ENCODE measurements at places on chromosomes 13 and 19.

DNA sequence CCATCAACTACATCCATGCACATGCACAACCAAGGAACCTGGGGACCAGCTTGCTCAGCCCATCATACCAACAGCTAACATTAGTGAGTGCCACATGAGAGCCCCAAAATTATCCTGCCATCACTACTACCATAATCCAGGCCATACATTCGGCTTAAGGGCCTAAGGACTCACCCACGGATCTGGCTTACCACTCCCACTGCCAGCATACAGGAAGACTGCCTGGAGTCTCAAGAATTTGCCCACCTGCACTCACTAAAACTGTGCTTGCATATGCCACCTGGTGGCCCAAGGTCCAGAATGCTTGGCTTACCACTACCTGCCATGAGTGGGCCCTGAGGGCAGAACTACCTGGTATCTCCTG is 1562.9 kb upstream of the PRR20A start:
- no peak for DNase-seq

- no peak for DNase-seq
Measured at GRCh38 chr19:41133260-41133659, 19.0 kb downstream of the CYP2F1 start.

GRCh38 chr13:48400850-48401291 is 12.0 kb downstream of the LPAR6 start:
- DNase-seq, result no peak

GRCh38 chr19:29861574-29861973 is 49.8 kb downstream of the CCNE1 start:
- DNase-seq, result no peak

GRCh38 chr13:24168392-24168750 is 7.9 kb downstream of the SPATA13 start:
- DNase-seq, result no peak

DNA sequence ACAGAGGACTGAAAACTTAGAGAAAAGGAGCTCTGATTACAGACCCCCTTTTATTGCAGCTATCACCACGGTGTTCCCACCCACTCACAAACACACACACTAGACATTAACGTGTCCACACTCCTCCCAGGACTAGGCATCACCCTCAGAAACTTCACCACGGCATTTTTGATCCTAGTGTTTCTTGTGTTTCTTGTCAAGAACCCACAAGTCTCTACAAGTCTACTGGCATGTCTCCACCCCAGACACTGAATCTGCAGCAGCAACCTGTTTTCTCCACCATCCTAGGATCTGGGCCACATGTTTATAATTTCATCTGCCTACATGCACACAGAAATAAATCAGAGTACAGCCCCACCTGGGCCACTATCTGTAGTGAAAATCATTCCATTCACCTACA is 4.3 kb downstream of the ZNF486 start:
- DNase-seq, result no peak

DNA sequence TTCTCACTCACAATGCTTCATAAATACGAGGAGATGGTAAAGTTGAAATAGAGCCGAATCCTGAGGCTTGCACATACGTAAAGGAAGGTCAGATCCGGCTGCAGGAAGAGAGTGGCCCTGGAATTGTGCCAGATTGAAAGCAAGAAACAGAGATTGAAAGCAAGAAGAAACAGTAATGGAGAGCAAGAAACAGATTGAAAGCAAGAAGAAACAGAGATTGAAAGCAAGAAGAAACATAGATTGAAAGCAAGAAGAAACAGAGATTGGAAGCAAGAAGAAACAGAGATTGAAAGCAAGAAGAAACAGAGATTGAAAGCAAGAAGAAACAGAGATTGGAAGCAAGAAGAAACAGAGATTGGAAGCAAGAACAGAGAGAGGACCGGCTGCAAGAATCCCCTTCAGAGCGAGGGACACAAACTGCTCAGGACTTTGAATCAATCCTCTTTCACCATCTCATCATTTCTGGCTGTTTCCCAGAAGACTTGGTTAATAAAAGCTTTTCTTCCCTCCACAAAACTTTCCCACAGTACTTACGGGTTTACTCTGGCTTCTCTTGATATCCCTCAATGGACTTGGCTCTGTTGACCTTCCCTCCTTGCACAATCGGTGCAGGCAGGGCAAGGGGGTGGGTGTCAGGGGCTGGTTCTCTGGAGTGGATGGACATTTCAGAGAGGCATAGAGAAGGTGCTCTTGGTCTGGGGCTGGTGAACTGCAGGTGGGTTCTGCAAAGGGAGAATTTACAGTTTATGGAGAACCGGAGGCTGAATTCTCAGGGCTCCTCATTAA is 25.5 kb downstream of the OR7A5 start:
- no peak for DNase-seq

GRCh38 chr13:25899464-25899863 is 152.4 kb downstream of the SHISA2 start:
- DNase-seq, result no peak

DNA sequence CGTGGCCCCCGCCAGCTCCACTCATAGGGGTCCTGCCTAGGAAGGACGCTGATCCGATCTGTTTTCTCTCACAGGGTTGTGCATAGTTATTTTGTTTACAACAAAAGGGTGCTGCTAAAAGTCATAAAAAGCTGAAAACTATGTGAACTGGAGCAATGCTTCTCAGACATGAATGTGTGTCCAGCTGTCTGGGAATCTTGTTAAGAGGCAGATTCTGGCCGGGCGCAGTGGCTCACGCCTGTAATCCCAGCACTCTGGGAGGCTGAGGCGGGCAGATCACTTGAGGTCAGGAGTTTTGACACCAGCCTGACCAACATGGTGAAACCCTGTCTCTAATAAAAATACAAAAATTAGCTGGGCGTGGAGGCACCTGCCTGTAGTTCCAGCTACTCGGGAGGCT is 8.6 kb downstream of the LRRC4B start:
- DNase-seq, result no peak

DNA sequence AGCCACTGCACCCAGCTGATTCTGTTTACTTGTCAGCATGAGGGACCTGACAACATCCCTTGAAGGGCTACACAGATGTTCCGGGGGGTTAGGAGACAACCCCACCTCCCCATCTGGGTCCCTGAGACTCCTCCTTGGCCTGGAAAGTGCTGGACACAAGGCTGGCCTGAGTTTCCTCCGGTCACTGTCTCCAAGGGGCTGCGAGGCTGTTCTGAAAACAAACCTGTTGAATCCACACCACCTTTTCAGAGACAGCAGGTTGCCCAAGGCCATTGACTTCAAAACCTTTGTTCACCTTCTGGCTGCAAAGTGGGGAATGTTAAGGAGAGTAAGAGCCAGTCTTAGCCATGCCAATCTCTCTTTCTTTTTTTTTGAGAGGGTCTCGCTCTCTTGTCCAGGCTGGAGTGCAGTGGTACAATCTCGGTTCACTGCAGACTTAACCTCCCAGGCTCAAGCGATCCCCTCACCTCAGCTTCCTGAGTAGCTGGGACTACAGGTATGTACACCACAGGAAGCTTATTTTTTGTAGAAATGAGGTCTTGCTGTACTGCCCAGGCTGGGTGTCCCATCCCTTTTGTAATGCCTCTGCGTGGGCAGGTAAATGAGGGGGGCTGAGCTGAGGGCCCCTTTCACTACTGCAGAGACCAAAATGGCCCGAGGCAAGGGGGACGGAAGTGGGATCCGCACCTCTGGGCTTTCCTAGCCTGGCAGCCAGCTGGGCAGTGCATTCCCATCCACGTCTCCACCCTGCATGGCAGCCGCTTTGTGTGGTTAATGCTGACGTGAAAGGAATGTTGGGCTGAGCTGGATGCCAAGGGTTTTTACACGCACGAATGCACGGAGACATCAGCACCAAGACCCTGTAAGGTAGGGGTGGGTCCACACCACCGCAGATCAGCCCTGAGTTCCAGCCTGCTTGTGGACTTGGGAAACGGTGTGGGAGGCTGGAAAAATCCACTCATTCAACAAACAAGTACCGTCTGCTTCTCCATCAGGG is 1.9 kb upstream of the ZNF628 start:
- no peak for DNase-seq

DNA sequence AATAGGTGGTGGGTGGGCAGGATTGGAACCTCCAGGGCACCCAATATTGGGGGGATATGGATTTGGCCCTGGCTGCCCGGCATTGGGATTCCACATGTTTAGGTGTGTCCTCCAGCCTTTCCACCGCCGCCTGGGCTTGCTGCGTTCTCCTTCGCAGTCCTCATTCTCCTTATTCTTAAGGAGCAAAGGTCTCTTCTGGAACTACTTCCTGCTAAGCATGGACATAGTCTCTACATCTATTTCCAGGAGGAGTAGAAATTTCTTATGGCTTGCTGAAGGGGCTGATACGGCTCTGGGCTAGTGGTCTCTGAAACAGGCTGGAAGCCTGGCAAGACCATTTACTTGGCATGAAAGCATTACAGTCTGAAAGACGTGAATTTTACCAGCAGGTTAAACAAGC is 9.2 kb upstream of the FCGBP start:
- DNase-seq, result no peak

GRCh38 chr19:50209131-50209530 is 5.7 kb downstream of the MYH14 start:
- DNase-seq, result no peak

DNA sequence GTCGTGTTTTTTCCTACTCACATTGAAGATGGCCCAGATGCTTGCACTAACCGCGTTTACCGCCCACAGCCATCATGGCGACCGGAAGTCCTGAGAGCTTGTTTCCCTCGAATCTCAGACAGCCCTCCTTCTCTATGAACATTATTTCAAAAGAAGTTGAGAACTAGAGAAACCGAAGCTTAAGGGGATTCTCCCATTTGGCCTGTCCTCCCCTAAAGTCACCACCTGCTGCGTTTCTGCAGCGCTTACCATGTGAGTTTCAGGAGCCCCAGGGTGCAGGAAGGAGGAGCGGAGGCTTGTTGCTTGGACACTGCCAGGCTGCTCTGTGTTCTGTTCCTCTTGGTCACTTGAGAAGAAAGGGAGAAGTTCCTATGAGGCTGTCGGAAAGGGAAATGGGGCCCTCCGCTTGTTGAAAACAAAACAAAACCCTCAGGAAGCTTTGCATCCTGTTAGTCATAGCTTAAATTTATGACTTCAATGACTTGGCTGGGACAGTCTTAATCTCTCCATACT is 6.2 kb downstream of the CARD8 start:
- peak; percentile 54 for DNase-seq

DNA sequence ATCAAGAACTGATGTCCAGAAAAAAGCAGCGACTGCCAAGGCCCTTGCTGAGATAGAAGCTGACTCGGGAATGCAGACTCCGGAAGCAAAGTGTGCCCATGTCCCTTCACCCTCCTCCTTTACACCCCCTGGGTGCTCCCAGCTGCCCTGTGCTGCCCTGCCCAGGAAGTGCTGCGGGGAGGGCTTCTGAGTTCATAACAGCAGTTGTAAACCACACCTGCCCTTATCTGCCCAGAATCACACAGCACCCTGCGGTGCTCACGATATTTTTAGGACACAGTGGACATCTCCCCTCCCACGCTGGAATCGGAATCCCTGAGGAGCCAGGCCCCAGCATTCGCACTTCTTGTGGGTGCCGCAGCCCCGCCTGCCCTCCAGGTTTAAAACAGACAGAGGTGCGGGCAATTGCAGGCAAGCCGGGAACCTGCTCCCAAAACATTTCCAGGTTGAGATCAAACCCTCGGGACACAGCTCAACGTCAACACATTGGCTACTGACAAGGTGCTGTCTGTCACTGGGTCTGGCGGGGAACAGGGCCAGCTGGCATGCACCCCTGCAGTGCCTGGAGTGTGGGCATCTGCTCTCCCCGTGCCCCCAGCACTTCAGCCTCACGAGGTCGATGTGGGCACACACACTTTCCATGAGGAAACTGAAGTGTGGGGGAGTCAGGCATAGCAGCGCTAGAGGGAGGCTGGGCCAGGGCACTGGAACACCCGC is 36.8 kb downstream of the RAB20 start:
- no peak for DNase-seq

Measured in T-helper 17 cell (primary cell).